SJSA1 (cell line): ENCODE measurements at places on chromosomes 2 and 18. TPM values are rescaled to one million over a fixed set of nuclear protein-coding genes. Genes with fewer than 3 reads are reported as not detected.
A peak's percentile ranks its signal among the peaks of the same experiment; 100 is the strongest.

- no peak for DNase-seq
- no peaks in the 10 kb centered on the region for H3K36me3 ChIP-seq
- no peaks in the 10 kb centered on the region for H3K27me3 ChIP-seq
- H3K4me1 ChIP-seq: no peaks in the 10 kb centered on the region
These were observed 49.2 kb upstream of the NAB1 start for GRCh38 chr2:190599546-190600220.

GRCh38 chr2:47272905-47273758 is 118.0 kb upstream of the STPG4 start:
- H3K36me3 ChIP-seq: no peaks in the 10 kb centered on the region
- peaks cover 41% of the 10 kb centered on the region for H3K4me1 ChIP-seq
- H3K27ac ChIP-seq: no peak overlapping the region
- DNase-seq: no peak

- H3K4me3 ChIP-seq: no peak overlapping the region
- no peaks in the 10 kb centered on the region for H3K27me3 ChIP-seq
- H3K36me3 ChIP-seq: no peaks in the 10 kb centered on the region
- peak; percentile 90 for DNase-seq
These were observed 200.4 kb downstream of the INO80D start for GRCh38 chr2:205885492-205886099.

Gene TCF7L1
- 0.68 and 1.3 TPM in 2 replicates for total RNA-seq

DNA sequence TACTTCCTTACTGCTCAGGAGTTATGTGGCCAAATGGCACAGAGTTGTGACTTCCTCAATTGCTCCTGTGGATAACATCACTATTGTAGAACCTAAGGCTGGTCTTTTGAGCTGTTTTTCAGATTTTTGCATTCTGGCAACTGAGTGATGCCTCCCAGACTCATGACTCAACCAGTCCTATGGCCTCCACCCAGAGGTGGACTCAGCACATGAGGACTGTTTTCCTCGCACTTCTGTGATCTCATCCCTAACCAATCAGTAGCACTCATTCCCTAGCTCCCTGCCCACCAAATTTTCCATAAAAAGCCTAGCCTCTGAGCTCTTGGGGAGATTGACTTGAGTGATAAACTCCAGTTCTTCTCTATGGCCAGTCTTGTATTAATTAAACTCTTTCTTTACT is 407.9 kb upstream of the TNP1 start:
- H3K27ac ChIP-seq: no peak overlapping the region
- peaks cover 10% of the 10 kb centered on the region; the same call in 1 of the 2 replicates for H3K36me3 ChIP-seq
- no peak for DNase-seq
- peaks cover 12% of the 10 kb centered on the region for H3K4me1 ChIP-seq

DNA sequence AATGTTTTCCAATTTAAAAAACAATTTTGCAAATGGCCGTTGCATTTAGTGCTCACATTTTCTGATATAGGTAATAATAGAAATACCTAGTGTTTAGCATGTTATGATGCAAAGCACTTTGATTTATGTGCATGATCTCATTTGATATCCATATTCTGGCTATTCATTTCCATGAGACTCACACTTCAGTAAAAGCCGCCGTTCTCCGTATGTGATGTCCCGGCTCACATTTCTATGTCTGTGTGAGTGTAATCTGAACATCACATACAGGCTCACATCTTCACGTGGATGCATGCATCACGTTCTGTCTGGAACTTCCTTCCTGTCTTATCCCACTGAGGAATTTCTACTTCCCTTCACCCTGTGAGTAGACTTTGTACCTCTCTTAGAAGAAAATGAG is 45.8 kb downstream of the DCDC2C start:
- no peaks in the 10 kb centered on the region for H3K36me3 ChIP-seq
- DNase-seq: no peak
- H3K4me3 ChIP-seq: no peak overlapping the region
- no peaks in the 10 kb centered on the region for H3K27me3 ChIP-seq

GRCh38 chr2:68908392-68908970 is 37.3 kb upstream of the BMP10 start:
- H3K27me3 ChIP-seq: no peaks in the 10 kb centered on the region
- H3K4me1 ChIP-seq: peaks cover 12% of the 10 kb centered on the region
- no peak overlapping the region for H3K27ac ChIP-seq
- no peaks in the 10 kb centered on the region for H3K36me3 ChIP-seq
- DNase-seq: no peak

GRCh38 chr18:51150113-51150700 is 47.3 kb downstream of the MEX3C start:
- no peak for DNase-seq
- H3K4me3 ChIP-seq: no peak overlapping the region
- no peaks in the 10 kb centered on the region for H3K36me3 ChIP-seq
- no peak overlapping the region for H3K27ac ChIP-seq

Gene CHAC2
- 19.2 and 19.8 TPM in 2 replicates for total RNA-seq

GRCh38 chr2:218024871-218025270 is 22.1 kb upstream of the TNS1 start:
- no peaks in the 10 kb centered on the region for H3K4me1 ChIP-seq
- H3K27ac ChIP-seq: no peak overlapping the region
- H3K27me3 ChIP-seq: no peaks in the 10 kb centered on the region
- DNase-seq: peak; percentile 23

Gene TMEM37
- total RNA-seq: not detected in 2 replicates

Gene TRIB2
- 16.4 and 36.9 TPM in 2 replicates for total RNA-seq

- H3K4me1 ChIP-seq: peaks cover 36% of the 10 kb centered on the region
- H3K27me3 ChIP-seq: no peaks in the 10 kb centered on the region
- peak overlapping the region; percentile 75 for H3K4me3 ChIP-seq
- peak overlapping the region; percentile 59; the same call in 1 of the 2 replicates for H3K27ac ChIP-seq
- no peaks in the 10 kb centered on the region for H3K36me3 ChIP-seq
These were observed 683 bp downstream of the STK39 start for GRCh38 chr2:168246483-168247340.

GRCh38 chr2:20635675-20636584 is 15.0 kb downstream of the HS1BP3 start:
- H3K4me3 ChIP-seq: no peak overlapping the region
- H3K27ac ChIP-seq: no peak overlapping the region
- peaks cover 25% of the 10 kb centered on the region for H3K4me1 ChIP-seq
- no peaks in the 10 kb centered on the region for H3K27me3 ChIP-seq

- DNase-seq: no peak
- no peak overlapping the region for H3K27ac ChIP-seq
- H3K4me1 ChIP-seq: 0 out of 2 replicates have a peak, but pooled peaks cover 3% of the 10 kb centered on the region
- no peaks in the 10 kb centered on the region for H3K36me3 ChIP-seq
- H3K27me3 ChIP-seq: no peaks in the 10 kb centered on the region
These were observed 103.1 kb downstream of the TEX51 start for GRCh38 chr2:127001751-127002150.

DNA sequence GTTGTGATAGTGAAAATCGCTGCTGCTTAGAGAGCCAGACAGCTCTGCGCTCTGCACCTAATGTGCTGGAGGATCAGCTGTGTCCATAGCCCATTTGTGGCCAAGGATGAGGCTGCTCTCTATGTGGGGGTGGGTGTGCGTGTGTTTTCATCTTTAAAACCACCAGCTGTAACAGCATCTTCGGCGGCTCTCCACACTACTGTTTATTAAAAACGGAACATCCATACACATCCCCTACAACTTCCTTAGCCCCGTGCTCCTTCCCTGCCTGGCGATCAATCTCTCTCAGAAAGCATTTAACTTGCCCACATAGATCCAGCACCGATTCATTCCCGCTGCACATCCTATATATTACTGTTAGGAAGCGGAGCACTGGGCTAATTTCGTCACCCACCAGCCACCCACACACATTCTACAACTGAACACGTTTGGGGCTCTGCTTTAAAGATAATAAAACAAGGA is 1.6 kb downstream of the CELF4 start:
- H3K4me3 ChIP-seq: no peak overlapping the region
- no peaks in the 10 kb centered on the region for H3K36me3 ChIP-seq

GRCh38 chr18:58087928-58088690 is 44.1 kb downstream of the NEDD4L start:
- H3K27ac ChIP-seq: no peak overlapping the region
- no peak overlapping the region for H3K4me3 ChIP-seq
- 0 out of 2 replicates have a peak, but pooled peaks cover 2% of the 10 kb centered on the region for H3K36me3 ChIP-seq
- peaks cover 22% of the 10 kb centered on the region for H3K4me1 ChIP-seq
- DNase-seq: no peak
- no peaks in the 10 kb centered on the region for H3K27me3 ChIP-seq

Gene RAX
- not detected in 2 replicates for total RNA-seq

DNA sequence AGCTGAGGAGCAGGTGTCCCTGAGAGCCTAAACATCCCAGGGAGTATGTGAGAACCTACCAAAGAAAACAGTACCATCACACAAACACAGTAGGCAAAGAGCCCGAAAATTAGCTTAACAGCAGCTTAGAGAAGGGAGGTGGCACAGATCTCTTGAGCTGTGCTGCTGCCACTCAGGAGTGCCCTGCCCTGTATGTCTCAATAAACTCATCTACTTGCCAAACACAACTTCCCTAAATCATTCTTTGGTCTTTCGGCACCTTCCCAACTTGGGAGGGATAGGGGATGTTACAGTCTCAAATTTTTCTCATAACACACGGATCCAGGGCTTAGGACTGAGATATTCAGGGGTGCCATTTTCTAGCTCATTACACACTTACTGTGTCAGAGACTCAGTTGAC is 45.3 kb upstream of the C1D start:
- no peaks in the 10 kb centered on the region for H3K4me1 ChIP-seq
- H3K27ac ChIP-seq: no peak overlapping the region
- no peak overlapping the region for H3K4me3 ChIP-seq
- H3K27me3 ChIP-seq: no peaks in the 10 kb centered on the region
- H3K36me3 ChIP-seq: no peaks in the 10 kb centered on the region

GRCh38 chr2:149441255-149441654 is 110.9 kb downstream of the LYPD6 start:
- DNase-seq: no peak
- no peak overlapping the region for H3K27ac ChIP-seq
- H3K36me3 ChIP-seq: no peaks in the 10 kb centered on the region
- H3K27me3 ChIP-seq: no peaks in the 10 kb centered on the region
- H3K4me1 ChIP-seq: peaks cover 3% of the 10 kb centered on the region; the same call in 1 of the 2 replicates

GRCh38 chr2:85330839-85331636 is 3.2 kb upstream of the TGOLN2 start:
- DNase-seq: no peak
- H3K4me1 ChIP-seq: peaks cover 4% of the 10 kb centered on the region
- no peak overlapping the region for H3K4me3 ChIP-seq
- H3K36me3 ChIP-seq: peaks cover 20% of the 10 kb centered on the region
- H3K27me3 ChIP-seq: no peaks in the 10 kb centered on the region

- no peak overlapping the region for H3K4me3 ChIP-seq
- H3K27me3 ChIP-seq: no peaks in the 10 kb centered on the region
- H3K4me1 ChIP-seq: peaks cover 9% of the 10 kb centered on the region; the same call in 1 of the 2 replicates
- no peak overlapping the region for H3K27ac ChIP-seq
These were observed 4.0 kb downstream of the TSGA10 start for GRCh38 chr2:99150706-99151105.

Gene C2orf15
- not detected in 2 replicates for total RNA-seq

DNA sequence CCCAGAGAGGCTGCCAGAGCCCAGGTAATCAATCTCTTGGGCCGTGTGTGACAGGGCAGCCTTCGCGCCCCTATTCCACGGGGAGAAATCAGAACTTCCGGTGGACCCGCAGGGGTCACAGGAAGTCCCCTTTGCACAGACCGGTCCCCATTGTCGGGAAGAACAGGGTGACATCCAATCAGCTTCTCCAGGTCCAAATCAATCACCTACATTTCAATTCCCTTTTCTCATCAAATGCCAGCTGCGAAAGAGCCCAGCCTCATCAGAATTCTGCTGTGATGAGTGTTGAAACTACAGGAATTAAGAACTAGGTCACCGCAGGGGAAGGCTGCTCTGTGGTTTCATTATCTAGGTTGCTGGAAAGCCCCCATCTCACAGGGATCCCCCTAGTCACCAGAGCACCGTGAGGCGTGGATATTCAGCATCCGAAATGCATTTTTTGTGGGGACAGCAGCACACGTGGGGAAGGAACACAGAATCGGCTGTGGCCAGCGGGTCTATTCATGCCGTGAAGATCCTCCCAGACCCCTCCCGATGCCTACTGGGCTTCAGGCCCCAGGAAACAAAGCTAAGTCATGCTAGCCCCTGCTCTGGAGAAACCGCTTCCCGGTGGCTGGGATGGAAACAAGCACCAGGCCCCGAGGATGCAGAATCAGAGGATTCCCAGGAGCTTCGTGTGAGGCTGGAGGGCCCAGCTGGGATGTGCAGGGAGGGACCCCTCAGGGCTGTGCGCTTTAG is 193.7 kb upstream of the ID2 start:
- H3K27me3 ChIP-seq: no peaks in the 10 kb centered on the region
- no peak for DNase-seq
- no peaks in the 10 kb centered on the region for H3K4me1 ChIP-seq
- no peak overlapping the region for H3K27ac ChIP-seq
- H3K36me3 ChIP-seq: no peaks in the 10 kb centered on the region

Gene GPR148
- not detected in 2 replicates for total RNA-seq

- H3K36me3 ChIP-seq: no peaks in the 10 kb centered on the region; the same call in 1 of the 2 replicates
- DNase-seq: no peak
- peak within 1 kb of the TSS; percentile 71 for H3K4me3 ChIP-seq
- no peaks in the 10 kb centered on the region for H3K27me3 ChIP-seq
These were observed at the start of gene BAZ2B for GRCh38 chr2:159616286-159616701. Gene BAZ2B (minus strand): TSS chr2:159616548. CDS start chr2:159478719, 137,829 bp downstream.

Gene HRH4
- not detected in 2 replicates for total RNA-seq

DNA sequence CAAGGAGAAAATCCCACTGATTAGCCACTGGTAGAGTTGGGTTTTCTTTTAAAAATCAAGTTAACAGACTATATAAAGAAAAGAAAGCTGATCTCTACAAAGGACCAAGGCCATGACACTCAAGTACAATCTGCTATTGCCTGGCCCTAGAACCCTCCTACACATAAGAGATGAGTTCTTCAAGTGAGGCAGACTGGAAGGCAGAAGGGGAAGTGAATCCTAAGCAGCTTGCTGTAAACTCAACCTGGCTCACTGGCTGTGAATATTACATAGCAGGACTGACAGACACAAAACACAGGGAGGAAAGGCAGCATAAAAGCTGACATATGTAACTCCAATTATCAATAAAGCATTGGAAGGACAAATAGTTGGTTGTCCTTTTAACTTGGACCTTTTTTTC is 65.4 kb downstream of the TRIP12 start:
- H3K27me3 ChIP-seq: no peaks in the 10 kb centered on the region
- no peak overlapping the region for H3K4me3 ChIP-seq
- H3K36me3 ChIP-seq: peaks cover 57% of the 10 kb centered on the region
- DNase-seq: no peak

- peaks cover 89% of the 10 kb centered on the region for H3K36me3 ChIP-seq
- no peak overlapping the region for H3K27ac ChIP-seq
- peaks cover 22% of the 10 kb centered on the region for H3K4me1 ChIP-seq
- no peak for DNase-seq
- H3K27me3 ChIP-seq: no peaks in the 10 kb centered on the region
These were observed 3.4 kb downstream of the MBD1 start for GRCh38 chr18:50277942-50278341.

GRCh38 chr2:113166187-113166645 is 7.6 kb upstream of the PSD4 start:
- no peak for DNase-seq
- H3K36me3 ChIP-seq: no peaks in the 10 kb centered on the region
- no peak overlapping the region for H3K27ac ChIP-seq
- no peaks in the 10 kb centered on the region for H3K4me1 ChIP-seq
- H3K4me3 ChIP-seq: no peak overlapping the region

- peaks cover 7% of the 10 kb centered on the region for H3K4me1 ChIP-seq
- no peaks in the 10 kb centered on the region for H3K36me3 ChIP-seq
- H3K4me3 ChIP-seq: no peak overlapping the region
- 0 out of 2 replicates have a peak, but pooled peaks cover 3% of the 10 kb centered on the region for H3K27me3 ChIP-seq
These were observed 58.3 kb upstream of the NCOA1 start for GRCh38 chr2:24432735-24433134.

Gene CPLX4
- total RNA-seq: not detected in 2 replicates

Gene ZNF892
- 1.9 TPM in 2 replicates for total RNA-seq

Gene TCF23
- total RNA-seq: not detected in 2 replicates

- H3K4me3 ChIP-seq: no peak overlapping the region
- H3K27ac ChIP-seq: no peak overlapping the region
- no peaks in the 10 kb centered on the region for H3K4me1 ChIP-seq
- H3K36me3 ChIP-seq: no peaks in the 10 kb centered on the region
These were observed 29.0 kb downstream of the LINC00305 start for GRCh38 chr18:64119916-64120315.
